ENCODE measurements at places on chromosomes 4 and X. TPM values are rescaled to one million over a fixed set of nuclear protein-coding genes. Genes with fewer than 3 reads are reported as not detected.
A peak's percentile ranks its signal among the peaks of the same experiment; 100 is the strongest.

The FMR1NB gene
- total RNA-seq = not detected

The PRDM5 gene
- total RNA-seq = 1.1 TPM

DNA sequence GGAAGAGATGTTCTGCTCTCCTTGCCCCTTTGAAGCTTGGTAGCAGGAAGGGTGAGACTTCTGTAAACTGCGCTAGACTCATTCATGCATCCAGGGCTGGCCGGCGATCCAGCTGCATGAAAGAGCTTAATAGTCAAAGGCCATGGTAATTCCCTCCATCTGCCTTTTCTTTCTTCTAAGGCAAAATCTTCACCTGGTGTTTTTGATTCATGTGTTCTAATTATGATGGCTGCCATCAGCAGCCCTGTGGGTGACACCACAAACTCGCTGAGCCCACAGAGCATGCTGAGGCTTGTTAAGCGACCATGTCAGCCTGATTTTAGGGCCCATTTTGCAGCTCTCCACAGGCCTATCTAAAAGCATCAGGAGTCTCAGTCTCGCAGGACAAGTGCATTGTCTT is 450.1 kb upstream of the TENM3 start:
- DNase-seq = no peak

GRCh38 chrX:16155581-16156096 is 11.6 kb upstream of the MAGEB17 start:
- no peak for DNase-seq

- DNase-seq = no peak
Measured at GRCh38 chr4:118994030-118994429, 105.4 kb downstream of the SYNPO2 start.

DNA sequence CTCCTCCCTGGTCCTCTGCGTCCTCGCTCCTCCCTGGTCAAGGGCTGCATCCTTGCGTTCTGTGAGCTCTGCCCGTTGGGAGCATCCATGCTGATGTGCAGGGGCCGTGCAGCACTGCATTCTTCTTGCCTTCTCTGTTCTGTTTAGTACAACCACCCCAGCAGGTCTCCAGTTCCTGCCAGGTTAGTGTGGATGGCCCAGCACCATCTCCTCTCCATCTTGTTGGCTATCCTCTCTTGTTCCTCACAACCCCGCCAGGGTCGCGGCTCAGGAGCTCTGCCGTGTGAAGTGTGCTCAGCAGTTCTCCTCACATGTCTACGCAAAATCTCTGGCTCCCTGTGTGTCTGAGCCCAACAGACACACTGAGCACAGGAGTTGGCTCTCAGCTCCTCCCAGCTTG is 10.4 kb upstream of the MAEA start:
- no peak for DNase-seq

GRCh38 chr4:112956484-112956896 is 93.0 kb upstream of the ANK2 start:
- DNase-seq = no peak

- no peak for DNase-seq
Measured at GRCh38 chr4:14915018-14915417, 87.3 kb upstream of the CPEB2 start.

- DNase-seq = no peak
Measured at GRCh38 chrX:72102126-72102525, 29.6 kb downstream of the RTL5 start.

The MAGEE2 gene
- total RNA-seq = not detected

DNA sequence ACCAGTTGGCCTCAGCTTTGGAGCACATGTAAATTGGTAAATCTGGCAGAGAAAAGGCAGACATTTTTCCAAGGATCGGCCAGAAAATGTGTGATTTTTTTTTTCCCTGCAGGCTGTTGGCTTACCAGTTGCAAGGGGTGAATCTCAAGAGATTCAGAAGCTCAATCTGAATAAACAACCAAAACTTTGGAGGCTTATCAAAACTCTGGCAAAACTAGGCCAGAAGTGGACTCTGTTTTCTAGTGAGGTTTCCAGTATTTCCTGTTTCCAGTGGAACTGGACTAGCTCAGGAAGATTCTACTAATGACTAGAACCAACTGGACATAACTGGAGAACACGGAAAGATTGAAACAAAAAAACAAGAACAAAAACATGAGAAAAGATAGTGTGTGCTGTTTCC is 191.3 kb downstream of the SMIM20 start:
- DNase-seq = no peak

GRCh38 chr4:2370597-2371320 is 47.7 kb downstream of the ZFYVE28 start:
- DNase-seq = no peak

DNA sequence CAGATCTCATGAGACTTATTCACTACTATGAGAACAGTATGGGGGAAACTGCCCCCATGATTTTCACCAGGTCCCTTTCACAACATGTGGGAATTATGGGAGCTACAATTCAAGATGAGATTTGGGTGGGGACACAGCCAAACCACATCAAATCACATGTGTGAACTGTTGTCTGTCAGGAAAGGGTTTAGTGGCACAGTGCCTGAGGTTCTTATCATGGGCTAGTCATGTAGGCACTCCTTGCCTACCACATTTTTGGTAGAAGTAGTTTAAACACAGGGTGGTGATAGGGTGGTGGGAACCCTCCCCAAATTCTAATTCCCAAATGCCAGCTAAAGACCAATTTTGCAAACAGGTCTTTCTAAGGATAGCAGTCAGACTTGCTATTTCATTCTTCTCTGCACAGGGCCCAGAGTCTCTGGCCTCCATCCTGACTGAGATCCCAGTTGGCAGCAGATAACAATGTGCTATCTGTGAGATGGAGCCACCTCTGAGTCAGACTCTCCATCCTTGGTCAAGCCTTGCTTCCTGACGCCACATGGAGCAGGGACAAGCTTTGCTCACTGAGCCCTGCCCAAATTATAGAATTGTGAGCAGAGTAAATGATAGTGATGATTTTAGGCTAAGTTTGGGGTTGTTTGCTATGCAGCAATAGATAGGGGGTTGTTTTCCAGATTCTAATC is 33.5 kb upstream of the SETD7 start:
- DNase-seq = no peak

The MTMR1 gene
- total RNA-seq = 32.4 TPM

DNA sequence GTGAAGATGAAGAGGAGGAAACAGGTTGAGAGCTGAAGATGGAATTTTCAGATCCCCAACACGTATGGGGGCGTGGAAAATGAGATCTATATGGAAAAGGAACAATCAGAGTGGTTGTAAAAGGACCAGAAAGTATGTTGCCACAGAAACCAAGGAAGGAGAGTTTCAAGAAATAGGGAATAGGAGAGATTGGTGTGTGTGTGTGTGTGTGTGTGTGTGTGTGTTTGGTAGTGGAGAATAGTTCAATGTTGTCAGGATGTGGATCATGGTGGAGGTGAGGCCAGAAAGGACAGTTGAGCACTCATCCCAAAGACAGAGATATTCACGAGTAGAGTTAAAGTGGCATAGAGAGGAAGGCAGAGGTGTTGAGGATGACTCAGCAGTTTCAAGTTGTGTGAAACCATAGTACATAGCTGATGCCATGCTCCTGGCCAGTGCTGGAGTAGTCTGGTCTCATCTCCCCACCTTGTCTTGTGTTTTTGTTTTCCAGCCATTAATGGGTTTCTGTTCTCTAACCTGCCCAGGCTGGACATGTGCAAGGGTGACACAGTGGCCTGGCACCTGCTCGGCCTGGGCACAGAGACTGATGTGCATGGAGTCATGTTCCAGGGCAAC is 36.1 kb downstream of the HEPH start:
- DNase-seq = no peak

- no peak for DNase-seq
Measured at GRCh38 chr4:119835613-119835910, 207.0 kb upstream of the PDE5A start.

DNA sequence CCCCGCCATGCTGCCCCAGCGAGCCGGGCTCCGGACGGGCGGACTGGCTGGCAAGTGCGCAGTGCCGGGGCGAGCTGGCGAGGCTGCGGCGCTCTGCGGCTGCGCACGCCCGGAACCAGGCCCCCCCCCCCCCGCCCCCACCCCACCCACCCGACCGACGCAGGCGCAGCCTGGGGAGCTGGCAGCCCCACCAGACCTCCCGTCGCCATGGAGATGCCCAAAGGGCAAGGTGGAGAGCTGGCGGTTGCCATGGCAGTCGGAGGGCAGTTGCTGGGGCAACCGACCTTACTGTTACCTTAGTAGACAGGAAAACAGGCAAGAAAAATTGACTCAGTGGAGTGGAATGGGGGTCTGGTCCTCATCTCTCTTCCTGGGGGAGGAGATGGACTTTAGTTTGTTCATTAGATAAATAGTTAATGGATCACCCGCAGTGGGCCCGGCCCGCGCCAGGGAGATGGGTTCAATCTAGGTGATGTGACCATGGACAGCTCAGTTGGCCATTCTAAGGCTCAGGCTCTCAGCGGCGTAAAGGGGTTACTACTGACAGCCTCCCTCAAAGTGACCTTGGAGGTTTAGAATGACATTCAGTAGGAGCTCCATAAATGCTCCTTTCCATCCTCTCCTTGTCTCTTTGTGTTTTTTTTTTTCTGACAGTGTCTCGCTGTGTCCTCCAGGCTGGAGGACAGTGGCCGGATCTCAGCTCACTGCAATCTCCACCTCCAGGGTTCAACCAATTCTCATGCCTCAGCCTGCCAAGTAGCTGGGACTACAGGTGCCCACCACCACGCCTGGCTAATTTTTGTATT is at the start of gene PCSK1N:
Gene PCSK1N, minus strand, starts transcription at position 87 of the 806 bp plus-strand sequence. Its CDS starts 78 bp downstream, at position 9.
- DNase-seq = peak; percentile 3

The CT45A1 gene
- not detected for total RNA-seq

DNA sequence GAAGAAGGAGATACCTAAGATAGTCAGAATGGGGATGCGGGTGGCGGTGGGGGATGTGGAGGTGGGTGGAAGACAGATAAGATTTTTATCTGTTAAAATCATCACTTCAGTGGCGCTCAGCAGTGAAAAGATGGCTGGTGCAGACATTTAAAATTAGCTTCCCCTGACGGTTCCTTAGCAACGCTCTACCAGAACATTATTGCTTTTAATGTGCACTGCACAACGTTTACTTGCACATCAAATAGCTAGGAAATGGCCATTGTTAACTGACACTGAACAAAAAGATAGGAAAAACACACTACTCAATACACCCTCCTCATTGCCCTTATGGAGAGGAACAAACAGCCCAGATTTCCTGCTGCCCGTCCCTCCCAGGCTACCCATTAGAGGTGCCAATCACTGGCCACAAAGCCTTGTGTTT is 61.0 kb upstream of the FTHL17 start:
- no peak for DNase-seq

- no peak for DNase-seq
Measured at GRCh38 chr4:1600811-1601532, 83.1 kb downstream of the FAM53A start.

DNA sequence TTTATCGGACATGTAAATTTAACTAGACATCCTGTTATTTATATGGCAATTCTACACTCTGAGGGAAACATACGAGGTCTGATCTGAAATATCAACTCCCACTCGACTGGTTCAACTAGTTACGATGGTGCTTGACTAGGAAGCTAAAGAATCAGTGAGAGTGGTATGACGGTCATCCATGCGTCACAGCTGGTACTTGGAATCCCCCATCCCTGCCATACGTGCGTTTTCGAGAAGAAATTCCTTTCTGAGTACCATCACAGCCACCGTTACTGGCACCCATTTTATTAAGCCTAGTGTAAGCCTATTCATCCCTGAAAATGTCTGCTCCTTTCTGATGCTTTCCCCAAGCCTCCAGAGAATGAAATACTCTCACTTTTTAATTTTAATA is 695 bp upstream of the PIGA start:
- no peak for DNase-seq

DNA sequence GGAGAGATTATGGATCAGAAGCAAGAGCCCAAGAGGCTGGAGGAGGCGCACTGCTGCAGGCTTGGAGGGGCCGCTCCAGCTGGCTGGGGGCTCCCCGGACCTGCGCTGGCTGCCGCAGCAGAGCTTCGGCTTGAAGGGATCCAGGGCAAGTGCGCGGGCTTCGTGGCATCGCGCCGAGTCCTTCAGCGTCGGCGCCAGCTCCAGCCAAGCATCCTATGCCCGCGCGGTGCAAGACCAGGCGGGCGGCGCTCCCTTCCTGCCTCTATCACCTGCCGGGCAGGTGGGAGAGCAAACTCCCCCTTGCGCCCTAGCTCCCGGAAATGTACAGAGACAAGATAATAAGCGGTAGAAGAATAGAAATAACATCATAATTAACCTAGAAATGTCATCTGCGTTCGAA is 10.5 kb upstream of the UCP1 start:
- no peak for DNase-seq

The ASB5 gene
- not detected for total RNA-seq

The UNC5C gene
- total RNA-seq = not detected

- DNase-seq = no peak
Measured at GRCh38 chrX:32520789-32521188, 690.6 kb downstream of the DMD start.

The SEC24B gene
- 42.9 TPM for total RNA-seq

DNA sequence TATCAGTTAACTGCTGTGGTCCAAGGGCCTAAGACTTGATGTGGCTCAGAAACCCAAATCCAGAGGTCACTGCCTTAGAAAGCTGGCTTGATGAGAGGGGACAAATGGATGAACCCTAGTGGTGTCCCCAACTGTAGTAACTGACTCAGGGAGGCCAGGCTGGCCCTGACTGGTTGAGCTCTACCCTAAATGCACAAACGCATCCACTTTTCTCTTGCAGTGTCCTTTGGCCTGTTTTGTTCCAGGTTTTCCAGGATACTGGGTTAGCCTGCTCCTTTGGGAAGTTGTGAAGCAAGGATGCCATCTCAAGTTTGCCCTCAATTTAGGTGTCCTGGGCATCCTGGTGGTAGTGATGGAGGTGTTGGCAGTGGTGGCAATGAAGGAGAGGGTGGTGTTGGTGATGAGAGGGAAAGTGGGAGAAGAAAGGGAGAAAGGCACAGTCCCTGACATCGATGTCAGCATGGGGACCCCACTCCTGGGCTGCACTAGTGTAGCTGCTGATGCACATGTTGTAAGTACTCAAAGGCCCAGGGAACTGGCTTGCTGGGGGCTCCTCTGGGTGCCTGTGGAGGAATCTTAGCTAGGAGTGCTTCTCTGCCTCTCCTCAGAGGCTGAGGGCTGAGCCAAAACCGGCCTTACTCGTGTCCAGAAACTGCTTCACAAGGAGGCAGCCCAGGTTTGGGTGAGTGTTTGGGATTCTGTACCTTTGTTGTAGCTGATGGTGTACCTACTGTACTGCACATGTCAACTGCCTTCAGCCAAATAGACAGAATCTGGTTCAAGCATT is 2.9 kb upstream of the HAND2 start:
- no peak for DNase-seq

DNA sequence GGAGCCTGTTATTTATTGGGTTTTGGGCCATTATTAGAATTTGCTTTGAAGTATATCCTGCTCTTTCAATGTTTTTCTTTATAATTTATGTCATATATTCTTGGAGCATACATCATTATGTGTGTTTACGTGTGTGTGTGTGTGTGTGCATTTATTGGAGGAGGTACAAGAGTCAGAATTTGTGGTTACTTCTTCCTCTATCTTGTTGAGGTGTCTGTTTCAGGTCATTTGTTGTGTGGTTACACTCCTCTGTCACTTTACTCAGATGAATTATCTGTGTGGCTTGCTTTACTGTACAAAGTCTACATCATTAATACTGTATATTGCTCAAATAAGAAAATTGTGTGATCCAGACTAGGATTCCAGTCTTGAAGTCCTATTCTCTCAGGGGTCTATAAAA is 1957.4 kb upstream of the TENM3 start:
- DNase-seq = no peak

GRCh38 chr4:76679691-76680090 is 218.3 kb downstream of the SOWAHB start:
- DNase-seq = no peak

GRCh38 chr4:3292571-3293400 is at the start of gene RGS12:
TSS of gene RGS12 (plus strand) at chr4:3293021. CDS start at chr4:3316171, 23,150 bp downstream.
- DNase-seq = peak; percentile 85

GRCh38 chr4:168917138-168917779 is 92.8 kb downstream of the CBR4 start:
- DNase-seq = peak; percentile 35

- no peak for DNase-seq
Measured at GRCh38 chrX:3636803-3637202, 76.6 kb downstream of the PRKX start.

Data from CD8-positive, alpha-beta T cell (primary cell).